ENCODE measurements at places on chromosomes 1 and 21.
A peak's percentile ranks its signal among the peaks of the same experiment; 100 is the strongest.

DNA sequence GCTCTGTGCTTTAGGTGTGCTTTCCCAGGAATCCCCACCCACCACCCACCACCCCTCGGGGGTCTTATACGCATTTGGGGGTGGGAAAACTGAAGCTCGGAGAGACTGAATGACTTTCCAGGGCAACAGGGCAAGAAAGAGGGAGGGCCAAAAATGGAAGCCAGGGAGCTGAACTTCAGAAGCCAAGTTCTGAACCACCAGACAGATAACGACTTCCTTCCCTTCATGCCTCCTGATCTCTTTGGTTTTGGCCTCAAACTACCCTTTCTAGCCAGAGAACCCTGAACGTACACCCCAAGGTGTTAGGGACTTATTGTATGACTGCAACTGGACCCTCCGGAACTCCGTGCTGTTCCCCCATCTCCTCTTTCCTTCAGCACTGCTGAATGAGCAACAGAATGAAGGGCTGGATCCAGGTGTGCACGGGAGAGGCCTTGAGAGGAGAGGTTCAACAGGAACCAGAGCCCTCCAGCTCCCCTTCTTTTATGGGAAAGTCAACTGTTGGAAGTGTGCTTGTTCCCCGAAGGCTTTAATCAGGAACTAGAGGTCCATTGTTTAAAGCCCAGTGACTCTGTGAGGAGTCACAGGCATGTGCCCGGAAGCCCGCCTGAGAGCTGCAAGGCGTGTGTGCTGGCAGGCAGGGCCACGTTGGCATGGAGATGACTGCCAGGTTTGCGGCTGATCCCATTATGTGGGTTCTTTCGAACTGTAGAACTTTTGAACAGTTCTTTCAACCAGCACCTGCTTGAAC lies 3.1 kb downstream of the BACE2 start:
- DNase-seq = peak; percentile 12

DNA sequence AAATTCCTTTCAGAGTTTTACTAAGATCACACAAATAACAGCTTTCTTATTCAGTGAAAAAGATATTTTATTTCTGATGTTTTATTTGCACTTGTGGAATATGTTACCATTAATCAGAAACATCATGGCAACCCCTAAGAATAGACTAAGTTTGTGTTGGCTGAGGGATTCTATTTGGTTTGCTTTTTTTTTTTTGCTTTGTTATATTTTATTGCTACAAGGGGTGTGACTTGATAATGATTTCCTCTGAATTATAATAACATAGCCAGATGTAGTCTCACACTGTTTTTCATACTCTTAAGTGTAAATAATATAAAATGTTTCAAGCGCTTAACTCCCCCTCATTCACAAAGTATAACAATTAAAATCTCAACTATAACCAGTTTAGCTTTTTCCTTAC lies 20.0 kb downstream of the GLRX2 start:
- no peak for DNase-seq

DNA sequence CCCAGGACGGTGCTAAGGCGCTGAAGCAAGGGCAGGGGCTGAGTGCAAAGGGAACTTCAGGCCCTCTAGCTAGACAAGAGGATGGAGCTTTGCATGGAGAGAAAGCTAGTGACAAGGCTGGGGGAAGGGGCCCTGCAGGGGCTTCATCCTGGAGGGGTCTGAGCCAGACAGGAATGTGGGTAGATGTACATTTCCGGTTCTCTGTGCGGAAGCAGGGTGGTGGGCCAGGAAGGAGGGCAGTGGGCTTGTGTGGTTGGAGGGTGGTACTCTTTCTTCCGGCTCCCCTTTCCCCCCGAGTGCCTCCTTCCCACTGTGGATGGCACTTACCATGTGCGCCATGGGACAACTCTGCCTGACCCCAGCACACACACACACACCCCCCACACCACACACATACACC lies 1.5 kb downstream of the KISS1 start:
- DNase-seq = no peak

- no peak for DNase-seq
These were observed 26.7 kb downstream of the SLC26A9 start for GRCh38 chr1:205916541-205916940.

- no peak for DNase-seq
These were observed 1.8 kb downstream of the ALPL start for GRCh38 chr1:21510885-21511578.

GRCh38 chr21:15065392-15066122 lies 757 bp upstream of the NRIP1 start:
- DNase-seq = peak; percentile 61

GRCh38 chr1:181669246-181669645 lies 185.9 kb downstream of the CACNA1E start:
- DNase-seq = no peak

Measured in cardiac muscle cell (in vitro differentiated cells and primary cell).